ENCODE measurements at places on chromosomes 1 and 21.

GRCh38 chr1:213075725-213076124, 24.7 kb downstream of the RPS6KC1 start:
- DNase-seq = no peak

GRCh38 chr1:70429219-70429618, 18.2 kb downstream of the CTH start:
- no peak for DNase-seq

DNA sequence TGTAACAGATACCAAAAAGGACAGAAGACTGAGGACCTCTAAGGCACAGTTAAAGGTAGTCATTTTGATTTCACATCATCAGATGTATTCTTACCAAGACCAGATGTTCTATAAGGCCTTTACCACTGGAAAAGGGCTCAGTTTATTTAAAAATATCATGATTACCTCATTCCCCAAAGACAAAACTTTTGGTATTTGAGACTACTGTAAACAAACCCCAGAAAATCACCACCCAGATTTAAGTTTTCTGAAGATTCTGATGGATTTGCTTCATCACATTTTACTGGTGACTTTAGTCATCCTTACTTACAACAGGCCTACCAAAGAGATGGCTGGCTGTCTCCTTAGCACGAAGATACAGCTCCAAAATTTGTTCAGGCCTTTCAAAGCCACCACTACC, 8.3 kb downstream of the ENAH start:
- no peak for DNase-seq

DNA sequence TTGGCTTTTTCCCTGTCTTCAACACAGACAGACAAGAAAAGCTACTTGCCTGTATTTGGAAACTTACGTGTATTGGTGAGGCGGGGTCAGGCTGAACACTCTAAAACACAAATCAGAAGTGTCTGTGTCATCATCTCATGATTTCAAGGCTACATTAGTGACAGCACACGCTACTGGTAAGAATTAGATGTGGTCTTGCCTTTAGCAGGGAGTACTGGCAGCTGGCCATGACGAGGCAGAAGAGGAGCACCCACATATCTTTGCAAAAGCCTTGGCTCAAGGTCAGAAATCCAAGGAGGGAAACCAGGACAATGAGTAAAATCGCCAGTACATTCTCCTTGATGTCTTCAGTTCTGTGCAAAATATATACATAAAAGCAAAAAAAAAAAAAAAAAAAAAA, 77.7 kb downstream of the PCNX2 start:
- DNase-seq = no peak

DNA sequence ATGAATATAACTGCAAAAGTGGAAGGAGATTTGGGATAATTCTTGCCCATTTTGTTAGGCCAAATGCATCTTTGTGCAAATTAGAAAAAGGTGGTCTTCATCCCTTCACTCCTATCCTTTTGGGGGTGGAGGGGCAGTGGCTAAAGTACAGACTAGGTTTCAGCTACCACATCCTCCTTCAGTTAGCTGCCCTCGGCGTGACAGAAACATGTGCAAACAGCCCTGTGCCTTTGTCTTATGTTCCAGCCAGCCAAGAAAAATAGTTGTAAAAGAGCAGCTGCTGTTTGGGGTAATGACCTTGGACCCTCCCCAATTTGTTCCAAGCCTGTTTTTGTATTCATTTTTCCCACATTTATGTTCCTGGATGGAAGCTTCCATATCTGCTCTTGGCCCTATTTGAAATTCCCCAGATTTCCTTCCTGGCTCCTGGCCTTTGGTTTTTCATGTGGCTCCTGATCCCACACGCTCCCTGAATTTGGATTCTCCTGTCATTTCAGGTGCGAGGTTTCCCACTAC, 8.3 kb upstream of the LGALS8 start:
- DNase-seq = no peak

GRCh38 chr1:158055854-158056253, 62.4 kb downstream of the KIRREL1 start:
- no peak for DNase-seq

DNA sequence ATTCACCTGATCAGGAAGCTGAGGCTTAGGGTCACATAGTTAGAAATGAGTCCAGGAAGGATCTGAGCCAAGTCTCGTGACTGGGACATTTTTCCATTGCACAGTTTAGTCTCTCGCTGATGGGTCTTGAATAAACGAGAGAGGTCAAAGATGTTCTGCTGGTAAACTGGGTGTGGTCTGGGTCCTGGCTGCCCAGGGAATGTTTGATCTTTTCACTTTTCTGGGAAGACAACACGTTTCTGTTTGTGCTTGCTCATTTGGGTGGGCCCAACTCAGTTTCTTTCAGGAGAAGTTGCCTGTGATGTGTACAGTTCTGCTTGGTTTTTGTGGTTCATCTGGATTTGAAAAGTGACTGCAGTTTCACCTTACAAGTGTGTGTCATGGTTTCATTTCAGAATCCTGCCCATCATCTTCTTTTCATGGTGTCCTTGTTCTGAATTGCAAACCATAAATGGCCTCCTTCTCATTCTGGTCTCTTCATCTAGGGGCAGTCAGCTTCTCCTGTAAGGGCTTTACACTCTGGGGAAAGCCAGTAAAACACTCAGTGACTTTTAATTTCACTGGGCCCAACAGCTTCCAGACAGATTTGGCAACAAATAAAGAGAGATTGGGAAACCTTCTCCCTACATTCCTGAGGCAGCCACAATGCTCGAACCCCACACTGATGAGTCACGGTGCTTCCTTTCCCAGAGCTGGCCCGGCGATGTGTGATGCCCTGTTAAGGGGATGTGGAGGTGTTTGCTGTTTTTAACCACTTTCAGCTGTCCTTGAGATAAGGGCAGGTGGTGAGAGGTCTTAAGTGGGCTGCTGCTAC, 7.2 kb upstream of the TACSTD2 start:
- peak; percentile 77 for DNase-seq

- no peak for DNase-seq
Observed at GRCh38 chr1:111739925-111740765, 950 bp upstream of the INKA2 start.

DNA sequence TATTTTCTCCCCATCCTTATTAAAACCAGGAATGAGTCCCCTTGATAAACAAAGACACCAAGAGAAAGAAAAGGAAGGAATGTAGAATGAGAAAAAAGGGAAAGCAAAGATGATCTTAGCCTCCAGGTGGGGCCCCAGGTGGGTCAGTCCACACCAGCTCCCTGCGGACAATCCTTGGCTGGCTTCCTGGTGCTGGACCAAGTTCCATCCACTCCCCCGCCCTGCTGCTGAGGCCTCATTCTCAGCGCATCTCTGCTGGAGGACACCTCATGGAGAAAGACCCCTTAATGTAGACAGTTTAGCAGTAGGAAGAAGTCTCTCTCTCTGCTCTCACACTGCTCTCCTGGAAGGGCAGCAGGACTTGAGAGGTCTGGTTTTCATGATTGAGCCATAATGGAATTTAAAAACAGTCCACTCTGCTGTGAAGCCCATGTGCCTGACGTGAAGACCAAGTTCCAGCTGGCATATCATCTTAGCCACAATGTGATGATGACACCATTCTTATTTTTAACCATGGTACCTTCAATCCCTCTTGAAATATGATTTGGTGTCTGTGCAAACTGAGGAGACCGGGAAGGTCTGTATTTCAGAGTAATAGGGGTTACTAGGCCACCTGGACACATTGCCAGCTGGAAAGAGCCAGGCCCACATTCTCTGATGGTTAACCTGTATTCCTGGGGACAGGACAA, 83.1 kb downstream of the WLS start:
- no peak for DNase-seq

GRCh38 chr1:172138634-172139033, 281.9 kb upstream of the C1orf105 start:
- DNase-seq = peak; percentile 54

DNA sequence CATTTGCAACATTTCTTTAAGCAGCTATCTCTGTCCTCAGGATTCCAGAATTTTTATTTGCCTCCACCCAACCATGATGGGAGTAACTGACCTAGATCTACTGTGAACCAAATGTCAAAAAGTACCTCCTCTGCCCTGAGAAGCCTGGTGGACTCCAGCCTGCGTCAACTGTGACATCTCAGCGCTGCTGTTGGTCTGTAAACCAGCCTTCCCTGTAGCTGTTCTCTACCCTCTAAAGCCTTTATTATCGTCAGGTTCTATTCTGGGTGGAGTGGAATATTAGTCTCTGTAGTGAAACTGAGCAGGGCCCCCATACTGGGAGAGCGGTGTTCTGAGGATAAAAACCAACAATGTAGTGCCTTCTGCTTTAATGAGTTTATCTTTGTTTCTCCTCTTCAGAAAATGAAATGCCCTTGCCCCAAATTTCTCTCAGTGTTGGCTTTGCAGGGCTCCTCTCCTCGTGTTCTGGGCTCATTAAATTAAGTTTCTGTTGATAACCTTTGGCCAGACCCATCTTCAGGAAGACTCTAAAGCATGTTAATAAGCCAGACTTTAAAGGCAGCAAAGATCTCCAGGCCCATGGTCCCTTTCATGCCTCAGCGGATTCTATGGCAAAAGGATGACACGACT, 223.1 kb upstream of the PLXNA2 start:
- DNase-seq = no peak

DNA sequence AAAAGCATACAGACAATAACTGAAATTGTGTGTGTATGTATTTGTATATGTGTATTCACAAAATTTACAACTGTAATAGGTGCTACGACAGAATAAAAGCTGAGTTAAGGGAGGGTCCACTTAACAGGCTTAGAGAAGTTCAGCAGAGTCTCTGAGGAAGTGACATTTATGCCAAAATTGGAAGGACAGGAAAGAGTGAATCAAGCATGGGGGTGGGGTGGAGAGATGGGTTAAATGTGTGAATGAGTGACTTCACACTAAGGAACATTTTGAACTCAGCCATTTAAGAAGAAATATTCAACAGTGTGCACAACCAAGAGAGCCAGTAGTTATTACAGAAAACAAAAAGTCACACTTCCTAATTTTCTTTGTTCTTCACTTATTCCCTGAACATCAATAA, 53.8 kb upstream of the RGS1 start:
- DNase-seq = no peak

DNA sequence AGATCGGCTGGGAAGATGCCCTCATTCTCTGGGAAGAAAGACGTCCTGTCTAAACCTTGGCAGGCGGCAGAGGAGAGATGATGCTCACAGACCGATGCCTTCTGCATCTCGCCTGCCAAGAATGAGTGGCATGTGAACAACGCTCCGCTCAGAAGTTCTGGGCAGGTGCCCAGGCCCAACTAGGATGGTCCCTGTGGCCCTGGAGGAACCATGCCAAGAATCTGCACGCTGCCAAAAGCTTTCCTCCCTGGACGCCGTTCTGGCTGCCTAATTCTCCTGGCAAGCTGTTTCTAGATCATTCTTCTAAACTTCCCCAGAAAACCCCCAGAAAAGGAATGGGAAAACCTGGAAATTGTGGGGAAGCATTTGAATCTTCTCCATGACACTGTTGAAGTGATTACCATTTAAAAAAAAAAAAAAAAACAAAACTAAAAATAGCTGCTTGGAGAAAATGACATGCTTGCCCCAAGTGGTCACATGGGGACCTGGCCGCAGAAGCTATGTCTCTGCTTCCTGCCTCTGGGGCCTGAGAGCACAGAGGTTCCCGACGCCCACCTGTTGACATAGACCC, 440.9 kb downstream of the PRDM2 start:
- no peak for DNase-seq

DNA sequence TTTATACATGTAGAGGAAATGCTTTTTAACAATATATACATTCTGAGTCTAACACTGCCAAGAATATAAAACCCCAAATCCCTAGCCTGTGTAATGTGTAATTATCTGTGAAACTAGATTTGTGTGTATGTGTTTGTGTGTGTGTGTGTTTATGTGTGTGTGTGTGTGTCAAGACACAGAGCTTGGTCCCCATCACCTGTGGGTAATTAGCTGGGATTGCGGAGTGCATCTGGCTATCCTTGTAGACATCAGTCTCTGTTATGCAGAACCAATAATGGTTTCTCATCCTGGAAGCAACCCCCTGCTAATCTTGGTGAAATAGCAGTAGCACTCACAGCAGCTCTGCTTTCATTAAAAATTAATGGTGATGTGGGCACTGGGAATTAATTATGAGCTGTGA, 26.3 kb upstream of the ST6GALNAC3 start:
- no peak for DNase-seq

DNA sequence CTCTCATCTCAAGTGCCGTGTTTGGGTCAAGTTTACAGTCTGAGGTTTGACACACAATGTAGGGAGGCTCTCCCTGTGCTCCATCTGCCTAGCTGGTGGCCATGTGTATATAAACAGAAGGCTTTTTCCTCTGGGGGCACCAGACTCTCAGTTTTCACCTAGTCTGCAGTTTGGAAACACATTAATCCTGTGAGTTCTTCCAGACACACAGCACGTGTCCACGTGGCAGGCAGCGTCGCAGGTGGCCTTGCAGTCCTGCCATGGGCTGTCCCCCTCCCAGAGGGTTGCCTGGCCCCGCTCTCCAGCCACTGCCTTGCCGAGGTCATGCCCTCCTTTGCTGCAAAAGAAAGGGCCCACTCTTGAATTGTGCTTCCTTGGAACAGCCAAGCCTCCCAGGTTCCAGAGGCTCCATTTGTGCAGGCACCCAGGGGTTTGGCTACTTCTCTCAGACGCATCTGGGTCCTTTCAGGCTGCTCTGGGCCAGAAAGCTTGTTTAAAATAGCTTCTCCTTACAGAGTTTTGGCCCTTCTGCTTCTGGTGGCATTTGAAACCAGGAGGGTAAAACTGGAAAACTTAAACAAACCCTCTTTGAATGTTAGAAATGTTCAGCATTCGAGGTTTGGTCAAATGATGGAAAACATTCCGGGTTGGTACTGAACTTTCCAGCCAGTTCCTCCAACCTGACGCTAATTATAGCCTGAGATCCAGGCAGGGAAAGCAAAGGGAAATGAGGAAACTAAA, 4.4 kb upstream of the RUNX1 start:
- no peak for DNase-seq

GRCh38 chr1:59350521-59350920, 53.6 kb downstream of the FGGY start:
- no peak for DNase-seq

- no peak for DNase-seq
Observed at GRCh38 chr1:63779338-63780211, 5.8 kb downstream of the ROR1 start.

DNA sequence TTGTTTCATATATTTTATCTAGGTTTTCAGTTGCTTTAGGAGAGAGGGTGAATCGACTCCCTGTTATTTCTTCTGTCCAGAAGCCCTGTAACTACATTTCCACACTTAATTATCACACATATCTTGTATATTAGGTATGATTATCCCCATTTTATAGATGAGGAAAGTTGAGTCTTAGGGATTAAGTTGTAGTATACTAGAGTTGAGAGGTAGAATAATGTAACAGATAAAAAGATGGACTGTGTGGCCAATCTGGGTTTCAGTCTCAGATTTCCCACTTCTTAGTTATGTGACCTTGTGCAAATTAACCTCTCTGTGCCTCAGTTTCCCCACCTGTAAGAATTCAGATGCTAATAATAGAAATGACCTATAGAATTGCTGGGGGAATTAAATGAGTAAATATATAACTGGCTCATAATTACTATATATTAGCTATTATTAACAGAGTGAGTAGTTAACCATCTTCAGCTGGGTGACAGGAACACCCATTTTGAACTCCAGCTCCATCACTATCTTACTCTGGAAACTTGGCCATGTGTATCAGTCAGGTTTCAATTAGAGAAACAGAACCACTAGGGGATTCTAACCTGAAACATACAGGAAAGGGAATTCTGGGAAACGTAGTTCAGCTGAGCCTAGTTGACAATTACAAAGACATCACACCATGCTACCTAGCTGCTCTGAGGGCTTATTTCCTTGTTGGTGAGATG, 20.4 kb upstream of the FOXO6 start:
- no peak for DNase-seq

All from keratinocyte (primary cell).